Activated CD8-positive, alpha-beta memory T cell treated with anti-CD3 and anti-CD28 coated beads, Interleukin-2, amount 50 U/mL, for 4 hours (primary cell): ENCODE measurements at places on chromosomes 1 and 21.

- no peak for DNase-seq
Observed at GRCh38 chr1:54804471-54805132, 3.5 kb upstream of the TTC22 start.

DNA sequence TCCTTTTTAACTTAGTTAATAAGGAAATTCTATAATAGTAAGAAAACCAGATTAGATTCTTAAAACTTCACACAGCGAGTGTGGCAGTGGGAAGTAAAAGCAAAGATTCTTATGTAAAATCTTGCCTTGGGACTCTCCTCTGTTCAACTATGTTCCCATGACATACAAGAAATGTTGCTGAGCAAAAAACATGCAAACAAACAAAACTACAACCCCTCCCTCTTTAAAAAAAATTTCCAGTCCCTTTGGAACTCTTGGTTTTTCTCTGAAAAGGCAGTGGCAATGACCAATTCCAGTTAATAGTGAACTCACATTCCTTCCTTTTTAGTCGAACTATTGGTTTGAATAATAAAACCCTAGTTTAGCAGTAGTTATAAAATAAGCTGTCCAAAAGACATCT is 453.1 kb upstream of the ZRANB2 start:
- DNase-seq: no peak

- no peak for DNase-seq
Observed at GRCh38 chr1:230011333-230012092, 55.5 kb upstream of the GALNT2 start.

DNA sequence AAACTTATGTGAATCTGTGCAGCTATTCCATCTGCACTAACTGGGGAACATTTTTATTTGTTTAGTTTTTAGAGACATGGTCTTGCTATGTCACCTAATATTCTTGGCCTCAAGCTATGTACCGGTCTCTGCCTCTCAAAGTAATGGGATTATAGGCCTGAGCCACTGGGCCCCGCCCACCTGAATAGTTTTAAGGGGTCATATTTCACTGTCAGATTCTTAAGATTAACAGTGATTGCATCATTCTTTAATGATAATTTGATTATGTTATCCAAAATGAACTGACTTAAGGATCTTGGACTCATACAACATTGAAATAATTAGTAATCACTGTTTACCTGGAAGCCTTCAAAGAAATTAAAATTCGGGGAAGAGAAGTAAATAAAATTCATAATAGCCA is 12.6 kb upstream of the KLF18 start:
- DNase-seq: no peak

GRCh38 chr1:236144446-236145150 is 2.3 kb downstream of the GPR137B start:
- no peak for DNase-seq
